ENCODE measurements at places on chromosomes 11 and 22.

GRCh38 chr11:116073854-116074837 lies 569.9 kb upstream of the CADM1 start:
- no peak for DNase-seq

GRCh38 chr11:25891960-25892359 lies 440.0 kb upstream of the ANO3 start:
- DNase-seq: no peak

GRCh38 chr11:126702165-126702720 lies 298.3 kb downstream of the KIRREL3 start:
- DNase-seq: no peak

DNA sequence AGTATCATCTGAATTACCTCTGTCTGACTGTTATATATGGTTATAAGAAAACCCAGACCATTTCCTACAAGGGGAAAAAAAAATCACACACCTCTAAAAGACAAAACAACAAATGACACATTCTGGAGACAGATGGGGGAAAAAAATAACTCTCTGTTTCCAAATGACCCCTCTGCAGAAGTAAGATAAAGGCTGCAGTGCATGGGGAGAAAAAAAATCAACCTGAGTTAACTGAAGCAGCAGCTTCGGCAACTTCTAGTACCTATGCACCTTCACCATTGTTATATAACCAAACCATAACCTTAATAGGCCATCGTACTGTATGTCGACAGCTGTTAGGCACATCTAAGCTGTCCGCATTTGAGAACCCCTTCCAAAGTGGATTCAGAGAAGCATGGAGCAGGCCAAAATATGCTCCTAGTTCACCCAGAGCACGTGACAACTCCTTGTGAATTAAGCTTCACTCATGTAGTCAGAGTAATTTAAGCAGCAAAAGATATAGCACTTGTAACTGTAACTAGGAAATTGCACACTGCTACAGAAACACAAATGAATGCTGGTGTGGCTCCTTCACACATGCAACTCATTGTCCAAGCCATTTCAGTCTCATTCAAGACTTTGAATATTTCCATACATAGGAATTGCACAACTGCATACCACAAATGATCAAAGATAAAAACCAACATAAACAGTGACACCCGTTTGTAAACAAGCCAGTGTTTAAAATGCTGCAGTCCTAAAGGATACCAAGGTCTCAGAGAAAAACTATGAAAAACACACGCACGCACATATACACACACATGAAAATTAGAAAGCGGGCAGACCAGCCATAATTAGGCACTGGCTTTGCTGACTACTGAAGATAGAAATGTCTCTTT lies 2.7 kb downstream of the SIK3 start:
- DNase-seq: no peak

DNA sequence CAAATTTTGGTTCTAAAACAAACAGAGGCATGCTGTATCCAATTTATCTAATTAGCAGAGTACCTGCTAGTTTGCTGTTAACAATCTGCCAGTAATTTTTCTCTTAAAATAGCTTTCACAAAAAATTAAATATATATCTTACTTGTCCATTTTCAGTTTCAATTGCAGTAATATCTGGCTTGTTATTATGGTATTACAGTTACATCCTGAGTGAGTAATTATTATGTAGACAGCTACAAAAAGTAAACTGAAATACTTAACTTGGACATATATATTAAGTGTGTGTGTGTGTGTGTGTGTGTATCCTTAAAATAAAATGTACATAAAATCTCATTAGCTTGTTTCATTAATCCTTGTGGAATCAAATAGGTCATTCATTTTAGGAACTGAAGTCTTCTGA lies 148.7 kb downstream of the LUZP2 start:
- no peak for DNase-seq

GRCh38 chr11:93199616-93200015 lies 1.8 kb upstream of the SLC36A4 start:
- no peak for DNase-seq

- DNase-seq: no peak
Measured at GRCh38 chr22:30731658-30732057, 37.0 kb downstream of the OSBP2 start.

DNA sequence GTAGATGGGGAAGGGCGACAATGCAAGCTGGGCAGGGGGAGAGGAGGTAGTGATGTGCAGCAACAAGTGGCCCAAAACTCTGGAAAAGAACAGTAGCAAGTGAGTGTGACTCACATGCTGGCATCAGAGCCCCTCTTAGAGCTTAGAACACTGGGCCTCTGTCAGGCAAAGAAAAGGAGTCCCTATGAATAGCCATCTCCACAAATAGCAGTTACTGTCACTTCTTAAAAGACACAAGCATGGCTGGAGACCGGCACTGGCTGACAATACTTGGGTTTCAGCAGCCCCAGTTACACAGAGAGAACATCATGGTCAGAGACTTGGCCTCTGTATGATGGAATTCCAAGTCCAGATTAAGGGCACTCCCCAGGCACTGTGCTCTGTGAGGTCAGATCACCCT lies 58.2 kb downstream of the PRCP start:
- DNase-seq: no peak

DNA sequence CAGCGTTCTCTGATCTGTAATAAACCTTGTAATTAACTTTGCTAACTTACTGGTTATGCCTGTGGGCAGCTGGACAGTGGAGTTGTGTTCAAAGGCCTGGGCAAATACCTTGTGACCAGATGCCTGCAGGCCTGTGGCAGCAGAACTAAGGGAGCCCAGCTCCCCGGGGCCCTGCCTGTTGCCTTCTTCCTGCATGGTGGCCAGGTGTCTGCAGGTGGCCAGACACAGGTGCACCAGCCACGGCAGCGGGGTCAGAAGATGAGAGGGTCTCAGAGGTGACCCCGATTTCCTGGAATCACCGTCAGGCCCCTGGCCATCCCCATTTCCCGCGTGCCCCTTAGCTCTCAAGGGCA lies 127.2 kb downstream of the OSBP2 start:
- no peak for DNase-seq

DNA sequence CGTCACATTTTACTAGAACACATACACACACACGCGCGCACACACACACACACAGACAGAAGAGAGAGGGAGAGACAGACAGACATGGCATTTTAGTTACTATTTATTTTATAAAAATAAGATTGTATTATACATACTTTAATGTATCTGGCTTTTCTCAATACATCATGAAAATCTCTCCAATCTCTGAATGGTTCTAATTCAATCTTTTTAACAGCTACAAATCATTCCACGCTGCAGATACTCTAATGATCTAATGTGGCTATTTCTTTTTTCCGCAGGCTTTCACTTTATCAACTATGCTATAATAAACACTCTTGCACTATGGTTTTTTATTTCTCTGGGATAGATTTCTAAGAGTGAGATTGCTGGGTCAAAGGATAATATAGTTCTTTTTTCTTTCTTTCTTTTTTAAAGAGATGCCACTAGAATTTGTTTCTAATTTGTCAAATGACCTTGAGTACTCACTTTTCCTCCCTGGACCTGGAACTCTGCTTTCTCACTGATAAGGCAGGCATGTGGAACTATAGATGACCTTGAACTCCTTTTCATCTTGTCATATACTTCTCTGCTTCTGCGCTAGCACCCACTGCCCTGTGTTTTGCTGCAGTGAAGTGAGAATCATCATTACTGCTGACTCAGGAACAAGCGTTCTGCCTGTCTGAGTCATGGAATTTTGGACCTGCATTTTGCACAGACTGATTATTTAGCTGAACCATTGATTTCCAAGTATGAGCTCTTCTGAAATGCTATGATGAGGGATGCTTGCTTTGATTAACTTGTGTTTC lies 4.9 kb upstream of the SLC6A5 start:
- no peak for DNase-seq

GRCh38 chr11:3178349-3178748 lies 13.2 kb upstream of the OSBPL5 start:
- DNase-seq: no peak

DNA sequence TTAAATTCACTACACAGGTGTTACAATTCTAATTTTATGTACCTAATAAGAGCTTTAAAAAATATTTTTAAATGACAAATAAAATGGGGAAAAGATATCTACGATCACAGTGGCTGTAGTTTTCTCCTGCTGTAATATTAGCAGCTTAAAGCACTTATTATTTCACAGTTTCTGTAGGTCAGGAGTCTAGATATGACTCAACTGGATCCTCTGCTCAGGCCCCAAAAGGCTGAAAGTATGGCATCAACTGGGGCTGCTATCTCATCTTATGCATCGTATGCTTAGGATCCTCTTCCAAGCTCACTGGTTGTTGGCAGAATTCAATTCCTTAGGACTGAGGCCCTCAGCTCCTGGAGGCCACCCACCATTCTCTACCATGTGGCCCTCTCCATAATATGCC lies 12.8 kb downstream of the FBXO3 start:
- no peak for DNase-seq

DNA sequence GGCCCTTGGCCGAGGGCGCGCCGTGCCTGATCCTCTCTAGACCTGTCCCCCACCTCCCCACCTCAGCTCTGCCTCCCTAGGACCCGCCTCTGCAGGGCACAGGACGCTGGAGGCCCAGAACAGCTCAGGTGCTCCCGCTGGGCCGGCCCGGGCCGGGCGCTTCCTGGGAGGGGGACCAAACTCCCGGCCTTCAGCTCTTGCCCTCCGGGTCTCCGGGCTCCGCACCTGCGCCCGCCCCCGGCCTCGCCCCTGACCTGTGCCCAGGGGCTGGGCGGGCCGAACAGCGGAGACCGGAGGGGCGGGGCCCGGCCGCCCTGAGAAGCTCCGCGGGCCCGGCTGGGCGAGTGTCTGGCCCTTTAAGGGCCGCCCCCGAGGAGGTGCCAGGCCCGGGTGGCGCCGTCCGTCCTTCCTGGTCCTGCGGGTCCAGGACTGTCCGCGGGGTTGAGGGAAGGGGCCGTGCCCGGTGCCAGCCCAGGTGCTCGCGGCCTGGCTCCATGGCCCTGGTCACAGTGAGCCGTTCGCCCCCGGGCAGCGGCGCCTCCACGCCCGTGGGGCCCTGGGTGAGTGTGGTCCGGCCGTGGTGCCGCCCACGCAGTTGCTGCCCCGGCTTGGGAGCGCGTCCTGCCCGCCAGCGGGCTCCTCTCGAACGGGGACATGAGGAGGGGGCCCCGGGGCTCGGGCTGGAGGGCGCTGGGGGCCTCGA lies at the start of gene SSH3:
TSS of gene SSH3 (plus strand) at position 399 of the 703 bp plus-strand sequence. CDS start at position 495, 96 bp downstream.
- no peak for DNase-seq

GRCh38 chr11:122556605-122557004 lies 98.9 kb upstream of the UBASH3B start:
- DNase-seq: no peak

GRCh38 chr22:31588970-31589675 lies 72.9 kb downstream of the PISD start:
- DNase-seq: no peak

DNA sequence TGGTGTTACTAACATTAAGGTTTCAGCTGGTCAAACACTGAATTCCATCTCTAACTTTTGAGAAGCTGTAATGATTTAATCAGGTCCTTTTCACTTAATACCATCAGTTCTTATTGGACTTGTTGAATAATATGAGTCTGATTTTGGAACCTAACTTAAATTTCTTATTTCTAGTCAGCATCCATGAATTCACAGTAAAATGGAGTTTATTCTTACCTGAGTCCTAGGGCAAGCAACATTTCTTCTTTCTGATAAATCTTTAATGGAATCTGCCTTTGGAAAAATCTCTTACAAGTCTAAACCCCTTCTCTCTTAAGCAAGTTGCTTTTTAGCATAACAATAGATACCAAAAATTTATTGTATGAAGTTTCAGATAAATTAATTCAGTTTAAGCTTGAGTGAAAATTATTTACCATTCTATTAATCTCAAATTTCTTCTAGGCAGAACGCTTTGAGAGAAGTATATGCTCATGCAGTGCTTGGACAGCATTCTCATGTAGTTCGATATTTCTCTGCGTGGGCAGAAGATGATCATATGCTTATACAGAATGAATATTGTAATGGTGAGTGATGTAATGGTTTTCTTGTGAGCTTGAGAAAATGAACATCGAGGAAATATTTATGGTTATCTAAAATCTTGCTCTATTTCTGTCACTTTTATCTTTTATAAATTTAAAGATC lies 3.4 kb downstream of the WEE1 start:
- DNase-seq: no peak
